Suppressor macrophage (primary cell): ENCODE measurements at places on chromosomes 7 and 10.
A peak's percentile ranks its signal among the peaks of the same experiment; 100 is the strongest.

DNA sequence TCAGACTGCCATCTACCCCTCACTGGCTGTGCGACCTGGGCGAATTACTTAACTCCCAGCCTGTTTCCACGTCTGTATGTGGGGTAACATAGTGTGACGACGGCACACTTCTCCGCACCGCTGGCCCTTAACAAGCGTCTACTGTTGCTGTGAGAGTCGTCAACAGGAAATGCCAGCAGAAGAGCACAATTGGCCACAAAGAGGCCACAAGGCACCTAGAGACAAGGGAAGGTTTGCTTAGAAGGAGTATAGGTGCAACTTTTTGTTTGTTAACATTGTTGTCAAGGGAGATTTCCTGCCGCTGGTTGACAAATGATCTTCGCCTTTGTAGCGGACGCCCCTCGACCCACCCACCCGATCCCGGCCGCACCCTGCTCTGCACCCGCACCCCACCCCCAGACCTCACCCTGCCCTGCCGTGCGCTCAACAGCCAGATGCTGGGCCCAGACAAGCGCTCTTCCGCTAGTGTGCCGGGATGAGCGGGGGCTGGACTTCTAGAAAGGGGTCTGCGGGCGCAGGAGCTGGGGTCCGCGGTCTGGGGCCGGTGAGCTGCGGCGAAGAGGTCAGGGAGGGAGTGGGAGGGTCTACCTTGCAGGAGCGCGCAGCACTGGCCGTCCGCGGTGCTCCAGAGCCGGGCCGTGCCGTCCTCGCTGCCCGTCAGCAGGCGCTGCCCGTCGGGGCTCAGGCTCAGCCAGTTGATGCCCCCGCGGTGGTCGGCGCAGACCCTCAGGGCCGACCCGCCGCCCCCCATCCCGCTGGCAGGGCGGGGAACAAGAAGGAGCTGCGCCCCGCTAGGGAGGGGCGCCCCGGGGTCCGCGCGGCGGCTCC is 785 bp downstream of the WDR86 start:
- DNase-seq, result peak; percentile 21

- DNase-seq, result no peak
Observed at GRCh38 chr10:15426558-15426957, 55.5 kb upstream of the FAM171A1 start.

DNA sequence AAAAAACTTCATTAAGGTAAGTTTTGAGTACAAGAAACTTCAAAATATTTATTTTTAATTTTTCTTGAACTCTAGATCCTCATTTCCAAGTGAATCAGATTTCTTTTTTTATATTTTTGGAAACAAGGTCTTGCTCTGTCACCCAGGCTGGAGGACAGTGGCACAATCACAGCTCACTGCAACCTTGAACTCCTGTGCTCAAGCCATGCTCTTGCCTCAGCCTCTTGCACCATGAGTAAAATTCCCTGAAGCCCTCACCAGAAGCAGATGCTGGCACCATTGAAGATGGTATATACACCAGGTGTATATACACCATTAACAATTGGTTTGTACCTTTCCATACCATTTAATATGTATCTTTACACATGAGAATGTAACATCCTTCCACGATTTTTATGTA is 45.1 kb upstream of the ODAD2 start:
- DNase-seq, result no peak

- no peak for DNase-seq
Observed at GRCh38 chr7:112495156-112495788, 14.5 kb downstream of the LSMEM1 start.

GRCh38 chr7:155943251-155943899 is 131.1 kb upstream of the SHH start:
- no peak for DNase-seq

GRCh38 chr7:55156919-55157763 is 138.3 kb downstream of the EGFR start:
- no peak for DNase-seq

DNA sequence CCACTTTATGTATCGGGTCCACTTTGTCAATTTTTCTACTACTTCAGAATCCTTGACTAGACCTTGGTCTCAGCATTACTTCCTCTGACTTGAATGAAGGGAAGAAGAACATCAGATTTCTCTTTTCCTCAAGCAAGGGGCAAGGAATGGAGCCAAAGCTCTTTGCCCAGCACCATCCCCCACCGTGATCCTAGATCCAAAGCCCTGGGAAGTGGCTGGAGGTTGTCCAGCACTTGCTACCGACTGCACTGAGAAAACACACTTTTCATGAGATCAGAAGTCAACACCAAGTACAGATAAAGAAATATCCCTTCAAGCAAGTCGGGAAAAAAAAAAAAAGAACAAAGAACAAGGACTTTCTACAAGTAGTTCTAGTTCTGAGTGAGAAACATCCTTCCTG is 102.1 kb upstream of the DDC start:
- no peak for DNase-seq

- DNase-seq, result no peak
Observed at GRCh38 chr10:98224509-98224908, 43.5 kb downstream of the LOXL4 start.

GRCh38 chr10:125560947-125561346 is 122.0 kb downstream of the TEX36 start:
- DNase-seq, result no peak

DNA sequence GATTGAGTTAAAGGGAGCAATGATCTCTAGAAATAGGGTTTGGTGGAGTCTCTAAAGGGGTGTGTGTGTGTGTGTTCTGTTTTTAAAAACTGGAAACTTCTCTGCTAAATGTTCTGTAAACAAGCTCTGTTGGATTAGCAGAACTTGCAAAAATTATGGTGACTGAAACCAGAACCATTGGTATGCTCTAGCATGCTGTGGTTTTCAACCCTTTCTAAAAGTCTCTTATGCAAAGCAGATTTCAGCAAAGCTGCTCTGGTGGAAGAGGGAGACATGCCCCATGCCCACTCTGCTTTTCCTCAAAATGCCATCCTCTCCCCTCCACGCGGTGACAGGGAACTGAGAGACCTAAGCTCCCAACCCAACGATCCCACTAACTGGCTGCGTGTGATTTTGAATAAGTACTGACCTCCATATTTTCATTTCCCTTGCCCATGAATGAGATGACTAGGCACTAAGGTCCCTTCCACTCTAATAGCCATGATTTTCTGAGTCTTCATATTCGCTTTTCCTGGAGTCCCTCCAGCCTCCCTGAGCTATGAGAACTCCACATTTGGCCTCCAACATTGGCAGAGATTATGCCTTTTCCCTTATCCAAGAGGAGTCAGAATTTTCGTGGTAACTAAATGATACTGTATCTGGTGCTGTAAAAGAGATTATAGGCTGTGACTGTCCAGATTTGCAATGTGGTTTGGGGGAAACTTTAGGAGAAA is 117.3 kb upstream of the PALS2 start:
- no peak for DNase-seq

DNA sequence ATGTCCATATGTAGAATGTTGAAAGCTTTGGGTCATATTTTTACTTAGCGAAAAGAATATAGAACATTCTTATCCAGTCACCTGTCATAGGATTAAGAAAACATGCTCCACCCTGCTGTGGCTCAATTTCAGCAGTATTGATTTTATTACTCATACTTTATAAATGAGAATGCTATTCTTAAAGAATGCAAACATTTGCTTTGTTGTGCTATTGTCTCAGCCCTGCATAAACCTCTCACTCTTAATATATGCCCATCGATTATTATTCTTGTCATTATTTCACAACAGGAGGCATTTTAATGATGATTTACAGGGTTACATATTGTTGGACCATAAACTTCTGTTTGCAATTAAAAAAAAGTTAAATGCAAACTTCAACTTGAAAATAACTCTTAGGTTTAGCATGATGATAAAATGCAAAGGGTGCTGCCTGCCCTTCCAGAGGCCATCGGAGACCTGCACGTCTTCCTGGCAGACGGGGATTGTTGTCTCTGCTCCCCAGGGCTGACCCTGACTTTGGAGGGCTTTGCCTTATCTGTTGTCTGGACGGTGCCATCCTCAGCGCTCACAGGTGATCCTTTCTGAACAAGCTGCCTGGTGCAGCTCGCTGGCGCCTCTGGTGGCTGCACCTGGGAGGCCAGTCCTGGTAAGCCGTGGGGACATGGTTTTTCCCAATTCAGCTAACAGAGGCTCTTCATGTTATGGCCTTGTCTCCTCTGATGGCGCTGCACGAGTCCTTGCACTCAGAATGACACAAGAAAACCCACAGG is 50.0 kb upstream of the SHH start:
- no peak for DNase-seq

- no peak for DNase-seq
Observed at GRCh38 chr7:40234046-40234445, 99.2 kb downstream of the SUGCT start.

DNA sequence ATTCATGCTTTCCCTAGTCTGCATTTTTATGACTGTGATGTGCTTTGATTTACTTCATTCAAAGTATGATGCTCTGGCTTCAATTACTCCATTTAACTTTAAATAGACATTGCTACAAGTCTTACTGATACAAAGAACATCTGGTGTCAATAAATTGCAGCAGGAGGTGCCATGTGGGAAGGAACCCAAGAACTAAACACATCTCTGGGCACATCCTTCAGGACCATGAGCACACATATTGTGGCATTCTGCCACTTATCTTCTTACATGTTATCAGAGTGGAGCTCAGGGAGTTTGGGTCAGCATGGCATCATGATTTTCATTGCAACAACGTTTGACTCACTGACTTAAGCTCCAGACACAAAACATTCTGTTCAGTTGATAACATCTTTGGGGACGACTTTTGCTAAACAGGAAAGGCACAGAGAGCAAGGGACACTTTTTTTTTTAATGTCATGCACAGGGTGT is 227.0 kb downstream of the DKK1 start:
- DNase-seq, result no peak

DNA sequence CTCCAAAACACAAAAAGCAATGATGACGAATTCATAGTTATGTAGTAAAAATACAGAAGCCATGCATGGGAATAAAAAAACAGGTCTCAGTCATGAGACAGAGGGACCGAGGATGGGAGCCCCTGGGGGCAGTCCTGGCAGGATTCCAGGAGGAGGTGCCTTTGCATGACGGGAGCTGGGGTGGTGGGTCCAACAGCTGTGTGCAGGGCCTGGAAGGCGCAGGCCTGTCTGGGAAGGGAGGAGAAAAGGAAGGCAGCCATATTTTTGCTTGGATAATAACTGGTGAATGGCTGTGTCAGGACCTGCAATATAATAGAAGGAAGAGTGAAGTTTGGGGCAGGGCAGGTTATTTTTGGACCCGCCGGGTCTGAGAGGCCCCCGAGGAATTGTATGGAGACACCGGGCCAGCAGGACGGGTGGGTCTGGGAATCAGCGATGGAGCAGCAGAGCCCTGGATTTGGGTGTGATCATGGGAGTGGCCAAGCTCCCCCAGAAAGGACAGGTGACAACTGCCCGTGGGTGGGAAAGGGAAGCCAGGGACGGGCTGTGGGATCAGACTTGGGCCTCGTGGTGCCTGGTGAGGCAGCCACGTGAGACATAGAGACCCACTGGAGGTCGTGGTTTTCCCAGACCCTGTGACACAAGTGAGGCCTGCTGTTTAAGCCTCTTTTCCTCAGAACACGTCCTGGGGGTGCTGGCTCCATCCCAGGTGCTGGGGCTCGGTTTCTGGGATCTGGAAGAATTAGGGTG is 2.9 kb upstream of the JAKMIP3 start:
- no peak for DNase-seq

- no peak for DNase-seq
Observed at GRCh38 chr10:110661292-110661691, 17.2 kb downstream of the RBM20 start.

DNA sequence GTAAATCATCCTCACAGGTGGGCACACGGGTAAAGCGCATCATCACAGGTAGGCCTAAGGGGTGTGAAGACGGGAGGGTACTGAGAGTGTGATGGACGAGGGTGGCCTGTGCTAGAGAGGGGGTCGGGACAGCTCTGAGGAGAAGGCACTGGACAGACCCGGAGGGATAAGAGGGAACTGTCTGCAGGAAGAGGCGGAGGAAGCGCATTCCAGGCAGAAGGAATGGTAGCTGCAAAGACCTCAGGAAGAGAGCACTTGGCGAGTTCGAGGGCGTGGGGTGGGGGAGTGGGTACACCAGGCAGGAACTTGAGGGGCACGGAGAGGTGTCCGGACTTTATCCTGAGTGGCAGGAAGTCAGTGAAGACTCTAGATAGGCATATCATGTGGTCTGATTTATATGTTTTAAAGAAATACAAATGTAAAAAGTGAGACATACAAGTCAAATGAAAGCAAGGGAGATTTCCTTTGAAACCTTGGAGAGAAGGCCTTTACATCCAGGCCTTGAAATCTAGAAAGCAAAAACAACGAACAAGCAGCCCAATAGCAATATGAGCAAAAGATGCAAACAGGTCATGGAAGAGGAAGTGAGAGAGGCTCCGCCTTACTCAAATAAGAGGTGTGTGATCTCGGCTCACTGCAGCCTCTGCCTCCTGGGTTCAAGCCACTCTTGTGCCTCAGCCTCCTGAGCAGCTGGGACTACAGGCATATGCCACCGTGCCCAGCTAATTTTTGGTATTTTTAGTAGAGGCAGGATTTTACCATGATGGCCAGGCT is 3.6 kb downstream of the LHPP start:
- DNase-seq, result peak; percentile 23

DNA sequence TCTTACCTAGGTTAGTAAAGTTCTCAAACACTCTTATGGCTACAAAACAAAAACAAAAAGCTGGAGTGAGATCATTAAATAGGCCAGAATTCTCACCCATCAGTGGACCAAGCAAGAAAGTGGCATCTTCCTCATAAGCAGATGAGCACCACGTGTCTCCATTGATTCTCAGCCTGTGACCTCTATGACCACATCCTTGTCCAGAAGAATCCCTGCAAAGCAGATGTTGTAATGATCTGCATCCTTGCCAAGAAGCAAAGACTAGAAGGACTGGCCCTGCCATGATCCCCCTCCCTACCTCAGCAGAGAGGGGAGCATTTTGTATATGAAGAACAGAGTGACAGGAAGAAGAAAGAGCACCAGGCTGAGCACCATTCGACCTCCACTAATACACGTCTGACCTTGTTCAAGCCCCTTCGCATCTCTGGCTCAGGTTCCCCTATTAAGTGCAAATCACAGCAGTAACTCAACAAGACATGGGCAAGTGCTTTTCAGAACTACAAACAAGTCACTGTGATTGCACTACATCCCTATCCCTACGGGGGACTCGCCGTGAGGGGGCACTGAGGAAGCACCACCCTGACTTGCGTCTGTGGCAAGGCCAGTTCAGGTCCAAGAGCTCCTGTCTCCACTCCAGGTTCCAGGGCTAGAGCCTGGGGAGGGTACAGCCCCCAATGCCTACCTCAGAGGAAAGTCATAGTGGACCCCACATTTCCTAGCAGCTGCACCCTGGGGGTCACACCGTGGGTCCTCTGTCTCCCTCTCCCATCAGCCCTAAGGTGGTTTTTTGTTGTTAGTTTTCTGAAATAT is 22.2 kb upstream of the RASSF4 start:
- peak; percentile 70 for DNase-seq

GRCh38 chr7:40947566-40947965 is 755.3 kb downstream of the INHBA start:
- no peak for DNase-seq
